ENCODE measurements at places on chromosomes 7 and 10. TPM values are rescaled to one million over a fixed set of nuclear protein-coding genes. Genes with fewer than 3 reads are reported as not detected.

DNA sequence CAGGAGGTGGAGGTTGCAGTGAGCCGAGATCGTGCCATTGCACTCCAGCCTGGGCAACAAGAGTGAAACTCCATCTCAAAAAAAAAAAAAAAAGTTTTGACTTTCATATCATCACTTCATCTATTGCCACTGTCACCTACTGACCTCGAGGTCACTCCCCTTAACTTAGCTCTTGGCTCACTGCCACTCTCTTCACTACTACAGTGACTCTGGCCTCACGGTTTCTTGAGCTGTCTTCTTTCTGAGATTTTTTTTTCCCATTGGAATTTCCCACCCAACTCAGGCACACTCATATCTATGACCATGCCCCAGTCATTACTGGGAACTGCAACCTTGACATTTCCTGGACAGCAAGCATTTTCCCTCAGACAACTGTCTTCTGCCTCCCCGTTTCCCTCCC, 42.6 kb upstream of the C7orf33 start:
- no peaks in the 10 kb centered on the region for H3K27me3 ChIP-seq
- no peak overlapping the region for H3K27ac ChIP-seq
- DNase-seq = no peak
- H3K36me3 ChIP-seq = no peaks in the 10 kb centered on the region

UCN3 gene
- not detected for total RNA-seq

NEUROG3 gene
- total RNA-seq = not detected

UTF1 gene
- not detected for total RNA-seq

DNA sequence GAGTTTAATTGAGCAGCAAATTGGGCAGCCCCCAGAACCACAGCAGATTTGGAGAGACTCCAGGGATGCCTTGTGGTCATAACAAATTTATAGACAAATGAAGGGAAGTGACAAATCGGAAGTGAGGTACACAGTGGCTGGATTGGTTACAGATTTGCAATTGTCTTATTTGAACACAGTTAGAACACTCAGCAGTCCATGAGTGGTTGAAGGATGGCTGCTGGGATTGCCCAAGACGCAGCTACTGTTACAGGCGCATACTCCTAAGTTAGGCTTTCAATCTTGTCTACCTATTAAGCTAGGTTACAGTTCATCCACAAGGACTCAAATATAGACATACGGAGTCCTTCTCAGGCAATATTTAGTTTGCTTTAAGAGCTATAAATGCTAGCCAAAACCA, 7.4 kb downstream of the ACADSB start:
- H3K27ac ChIP-seq = no peak overlapping the region
- no peak overlapping the region for H3K4me3 ChIP-seq
- peaks cover 11% of the 10 kb centered on the region for H3K36me3 ChIP-seq
- no peak for DNase-seq

- H3K27me3 ChIP-seq = peaks cover 6% of the 10 kb centered on the region
- peaks cover 46% of the 10 kb centered on the region for H3K4me1 ChIP-seq
- H3K27ac ChIP-seq = no peak overlapping the region
- no peaks in the 10 kb centered on the region for H3K36me3 ChIP-seq
Measured at GRCh38 chr10:113126229-113127201, 176.5 kb downstream of the TCF7L2 start.

DNA sequence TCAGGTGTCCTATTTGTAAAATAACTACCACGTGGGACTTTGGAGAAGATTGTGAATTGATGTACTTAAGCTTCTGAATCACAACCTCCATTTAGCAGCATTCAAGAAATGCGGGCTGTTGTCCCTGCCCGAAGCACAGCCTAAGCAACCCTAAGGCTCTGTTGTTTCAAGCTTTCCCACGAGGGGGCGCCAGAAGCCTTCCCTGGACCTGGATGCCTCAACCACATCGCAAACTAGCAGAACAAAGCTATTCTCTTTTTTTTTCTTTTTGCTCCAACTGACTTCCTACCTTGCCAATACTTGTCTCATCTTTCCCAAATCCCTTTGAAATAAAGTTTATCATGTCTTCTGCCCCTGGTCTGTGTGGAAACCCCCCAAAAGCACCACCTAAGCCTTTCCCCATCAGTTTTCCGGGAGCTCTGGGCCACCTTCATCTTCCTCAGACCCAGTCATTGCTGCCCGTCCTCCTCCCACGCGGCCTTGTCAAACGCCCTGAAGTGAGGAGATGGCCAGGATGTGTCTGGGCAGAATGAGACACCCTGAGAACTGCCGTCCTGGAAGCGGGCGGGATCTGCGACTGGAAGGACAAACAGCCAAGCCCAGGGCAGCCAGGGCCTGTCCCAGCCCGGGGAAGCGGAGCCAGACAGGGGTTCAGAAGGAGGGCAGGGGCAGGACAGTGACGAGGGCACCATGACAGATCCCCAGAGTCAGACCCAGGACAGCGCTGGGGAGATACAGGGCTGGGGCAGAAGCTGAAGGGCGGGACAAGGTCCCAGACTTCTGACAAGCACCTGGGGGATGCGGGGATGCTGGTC, 112.7 kb downstream of the SLIT1 start:
- no peak overlapping the region for H3K27ac ChIP-seq

CLDN3 gene
- total RNA-seq = 10.6 TPM

DNA sequence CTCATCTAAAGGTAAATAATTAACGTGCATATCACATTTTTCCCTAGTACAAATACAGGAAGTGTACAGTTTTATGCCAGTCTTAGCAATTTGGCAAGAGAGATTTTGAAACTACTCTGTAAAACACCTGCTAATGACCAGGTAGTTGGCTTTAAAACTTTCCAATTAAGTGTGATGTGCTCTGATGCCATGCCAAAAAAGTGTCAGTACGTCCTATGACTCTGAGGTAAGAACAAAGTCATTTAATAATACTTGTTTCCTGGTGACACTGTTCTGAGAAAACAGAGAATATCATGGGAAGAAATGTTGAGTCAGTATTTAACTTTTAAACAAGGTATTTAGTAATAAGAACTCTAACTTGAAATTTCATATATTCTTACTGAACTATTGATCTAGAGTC, 9.6 kb downstream of the PDZD8 start:
- H3K36me3 ChIP-seq = no peaks in the 10 kb centered on the region
- H3K4me1 ChIP-seq = peaks cover 35% of the 10 kb centered on the region
- no peak overlapping the region for H3K4me3 ChIP-seq
- no peak for DNase-seq
- H3K27ac ChIP-seq = no peak overlapping the region

- H3K36me3 ChIP-seq = peaks cover 7% of the 10 kb centered on the region
- no peak for DNase-seq
- H3K27me3 ChIP-seq = no peaks in the 10 kb centered on the region
- no peaks in the 10 kb centered on the region for H3K4me1 ChIP-seq
Measured at GRCh38 chr7:69002416-69002815, 595.9 kb upstream of the AUTS2 start.

- H3K27me3 ChIP-seq = no peaks in the 10 kb centered on the region
- H3K27ac ChIP-seq = peak overlapping the region; percentile 89
- H3K4me3 ChIP-seq = no peak overlapping the region
- no peaks in the 10 kb centered on the region for H3K36me3 ChIP-seq
- DNase-seq = no peak
Measured at GRCh38 chr7:81469153-81469868, 300.5 kb downstream of the HGF start.

DNA sequence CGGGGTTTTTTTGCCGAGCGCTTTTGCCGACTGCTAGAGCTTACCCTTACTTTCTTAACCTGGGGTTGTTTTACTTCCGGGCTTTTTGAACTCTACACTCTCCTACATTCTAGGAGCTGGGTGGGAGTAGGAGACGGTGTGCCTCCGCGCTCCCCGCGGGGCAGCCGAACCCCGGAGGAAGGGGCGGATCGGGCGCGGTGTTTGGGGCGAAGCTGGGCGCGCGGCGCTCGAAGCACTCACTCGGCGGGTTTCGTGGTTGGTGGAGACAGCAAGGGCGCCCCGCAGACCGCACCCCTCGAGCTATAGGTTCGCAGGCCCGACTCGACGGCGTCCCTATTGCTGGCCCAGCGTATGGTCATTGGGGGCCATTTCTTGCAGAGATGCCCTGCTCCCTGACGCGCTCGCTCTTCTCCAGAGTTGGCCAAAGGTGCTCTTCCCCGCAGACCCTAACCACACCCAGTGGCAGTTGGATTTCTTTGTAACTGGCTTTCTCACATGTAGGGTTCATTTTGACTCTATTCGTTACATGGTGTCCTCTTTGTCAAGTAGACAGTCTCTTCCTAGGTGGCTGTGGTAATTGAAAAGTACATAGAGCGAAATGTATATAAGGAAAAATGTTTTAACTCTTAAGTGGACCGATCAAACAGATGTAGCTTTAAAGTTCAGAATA, 364 bp downstream of the ZNF518A start:
- H3K27me3 ChIP-seq = peaks cover 13% of the 10 kb centered on the region
- DNase-seq = peak; percentile 65
- peaks cover 23% of the 10 kb centered on the region for H3K4me1 ChIP-seq
- peak overlapping the region; percentile 88 for H3K4me3 ChIP-seq
- H3K27ac ChIP-seq = peak overlapping the region; percentile 99

GRCh38 chr7:66739953-66740301, 606 bp upstream of the RABGEF1 start:
- H3K36me3 ChIP-seq = peaks cover 20% of the 10 kb centered on the region
- no peaks in the 10 kb centered on the region for H3K27me3 ChIP-seq
- H3K4me1 ChIP-seq = peaks cover 15% of the 10 kb centered on the region

DNA sequence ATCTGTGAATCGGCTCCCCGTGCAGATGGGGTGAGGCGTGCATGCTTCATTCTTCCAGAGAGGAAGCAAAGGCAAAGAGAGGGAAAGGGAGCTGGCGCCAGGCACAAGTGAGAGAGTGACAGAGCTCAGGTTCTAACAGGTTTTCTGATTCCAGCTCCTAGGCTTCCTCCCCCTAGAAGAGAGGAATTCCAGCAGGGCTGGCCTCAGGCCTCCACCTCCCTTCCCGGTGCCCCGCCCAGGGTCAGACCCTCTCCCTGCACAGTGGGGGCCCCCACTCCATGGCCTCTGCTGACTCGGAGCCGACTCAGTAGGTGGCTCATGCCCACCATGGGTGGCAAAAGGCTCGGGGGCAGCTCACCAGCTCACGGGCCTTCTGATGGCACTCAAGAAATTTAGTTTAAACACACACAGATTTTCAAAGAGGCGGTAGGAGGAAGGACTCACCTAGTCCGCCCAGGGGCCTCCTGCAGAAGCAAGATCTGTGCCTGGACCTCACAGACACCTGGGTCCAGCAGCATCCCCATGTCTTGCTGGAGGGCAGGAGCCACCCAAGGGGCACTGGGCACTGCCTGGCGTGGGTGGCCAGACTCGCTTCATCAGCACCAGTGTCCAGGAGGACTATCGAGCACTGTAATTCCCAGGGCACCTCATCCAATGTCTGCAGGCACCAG, 183.5 kb downstream of the MAD1L1 start:
- peak overlapping the region; percentile 30 for H3K27ac ChIP-seq
- H3K27me3 ChIP-seq = no peaks in the 10 kb centered on the region
- no peak overlapping the region for H3K4me3 ChIP-seq
- no peak for DNase-seq
- H3K36me3 ChIP-seq = peaks cover under 1% of the 10 kb centered on the region
- peaks cover 19% of the 10 kb centered on the region for H3K4me1 ChIP-seq

PDE6C gene
- total RNA-seq = not detected

DNA sequence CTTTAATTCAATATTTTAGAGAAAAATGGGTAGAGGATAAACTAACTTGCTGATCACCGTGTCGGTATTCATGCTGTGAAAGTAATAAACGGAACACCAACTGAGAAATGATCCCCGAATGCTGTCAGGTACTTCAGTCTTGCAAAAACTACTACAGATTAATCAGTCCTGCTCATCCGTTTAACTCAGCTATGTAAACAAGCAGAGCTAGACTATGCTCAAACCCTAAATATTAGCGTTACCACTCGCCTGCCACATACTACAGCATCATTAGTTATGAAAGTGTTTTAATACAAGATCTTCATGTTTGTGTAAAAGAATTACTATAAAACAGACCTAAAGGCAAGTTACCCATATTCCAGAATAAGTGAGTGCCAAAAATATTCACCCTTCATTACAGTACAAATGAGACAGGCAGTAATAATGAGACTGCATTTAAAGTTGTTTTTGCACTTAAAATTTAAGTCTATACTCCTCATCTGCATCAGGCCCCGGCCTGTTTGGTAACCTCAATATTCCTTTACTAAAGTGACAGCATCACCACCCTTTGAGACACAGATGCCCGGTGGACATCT, 952 bp downstream of the DNMBP start:
- H3K27ac ChIP-seq = peak overlapping the region; percentile 88
- H3K4me3 ChIP-seq = peak overlapping the region; percentile 86
- peaks cover 69% of the 10 kb centered on the region for H3K4me1 ChIP-seq
- H3K27me3 ChIP-seq = no peaks in the 10 kb centered on the region

UPK3BL2 gene
- total RNA-seq = 12.1 TPM

DNA sequence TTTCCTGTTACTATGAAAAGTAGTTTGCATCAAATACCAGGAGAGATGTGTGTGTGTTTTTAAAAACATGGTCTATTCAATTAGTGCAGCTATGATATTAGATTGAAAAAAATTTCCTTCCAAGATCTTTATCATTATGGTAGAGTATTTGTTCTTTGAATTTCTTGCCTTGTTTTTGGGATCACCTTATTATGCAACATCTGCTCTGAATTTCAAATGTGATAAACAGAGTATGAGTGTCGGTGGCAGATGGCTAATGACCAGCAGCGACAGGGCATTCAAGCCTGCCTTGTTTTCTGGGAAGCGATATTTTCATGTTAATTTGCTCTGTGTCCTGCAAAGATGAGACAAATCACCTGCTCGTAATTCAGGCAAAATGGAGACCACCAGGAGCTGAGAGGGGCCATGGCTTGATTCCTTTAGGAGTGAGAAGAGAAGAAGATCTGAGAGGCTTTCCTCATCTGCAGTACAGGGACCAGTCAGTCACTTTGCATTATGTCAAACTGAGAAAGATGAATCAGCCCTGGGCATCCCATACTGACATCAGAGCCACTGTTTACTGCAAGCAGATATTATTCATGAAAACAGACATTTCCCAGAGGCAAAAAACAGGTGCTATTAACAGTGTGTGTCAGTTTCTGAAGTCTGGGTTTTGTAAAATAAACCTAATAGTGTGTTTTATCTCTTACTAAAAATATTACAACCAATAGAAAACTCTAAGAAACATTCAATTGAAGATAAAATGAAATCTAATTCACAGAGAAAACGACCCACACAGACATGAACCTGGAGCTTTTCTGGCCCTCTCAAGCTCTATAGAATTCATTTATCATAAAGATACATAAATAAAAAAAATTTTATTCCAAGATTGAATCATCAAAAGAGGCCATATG, 67.6 kb downstream of the CDK6 start:
- no peak for DNase-seq
- H3K4me1 ChIP-seq = peaks cover 42% of the 10 kb centered on the region
- no peaks in the 10 kb centered on the region for H3K27me3 ChIP-seq
- peaks cover 13% of the 10 kb centered on the region for H3K36me3 ChIP-seq
- H3K4me3 ChIP-seq = no peak overlapping the region

GRCh38 chr7:14806891-14807290, 95.7 kb downstream of the DGKB start:
- H3K36me3 ChIP-seq = no peaks in the 10 kb centered on the region
- H3K27ac ChIP-seq = peak overlapping the region; percentile 25
- no peak for DNase-seq
- H3K4me3 ChIP-seq = no peak overlapping the region
- H3K27me3 ChIP-seq = no peaks in the 10 kb centered on the region

- H3K27ac ChIP-seq = no peak overlapping the region
- no peaks in the 10 kb centered on the region for H3K36me3 ChIP-seq
Measured at GRCh38 chr10:67818323-67818722, 19.7 kb downstream of the DNAJC12 start.

ITPRID1 gene
- not detected for total RNA-seq

GRCh38 chr7:94286111-94286510, 108.6 kb upstream of the COL1A2 start:
- DNase-seq = no peak
